ENCODE measurements at places on chromosomes 7 and 10.

DNA sequence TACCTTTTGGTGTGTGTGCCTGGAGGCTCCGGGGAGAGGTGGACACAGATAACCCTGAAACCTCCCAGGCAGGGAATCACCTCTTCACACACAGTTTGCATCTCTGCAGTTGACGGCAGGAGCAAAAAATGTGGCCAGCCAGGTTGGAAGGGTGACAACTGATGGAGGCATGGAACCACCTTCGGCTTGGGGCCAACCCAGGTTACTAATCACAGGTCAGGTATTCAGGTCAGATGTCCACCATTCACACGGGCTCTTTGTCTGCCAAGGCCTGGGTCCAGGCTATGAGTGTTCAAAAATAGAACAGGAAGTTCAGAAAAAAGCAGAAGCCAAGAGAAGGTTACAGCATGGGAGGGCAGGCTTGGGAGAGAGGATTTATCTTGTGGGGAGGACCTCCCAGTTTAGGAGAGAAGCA, 137.2 kb upstream of the EFCAB10 start:
- no peak for DNase-seq

GRCh38 chr10:124315591-124316270, 103.0 kb downstream of the OAT start:
- no peak for DNase-seq

DNA sequence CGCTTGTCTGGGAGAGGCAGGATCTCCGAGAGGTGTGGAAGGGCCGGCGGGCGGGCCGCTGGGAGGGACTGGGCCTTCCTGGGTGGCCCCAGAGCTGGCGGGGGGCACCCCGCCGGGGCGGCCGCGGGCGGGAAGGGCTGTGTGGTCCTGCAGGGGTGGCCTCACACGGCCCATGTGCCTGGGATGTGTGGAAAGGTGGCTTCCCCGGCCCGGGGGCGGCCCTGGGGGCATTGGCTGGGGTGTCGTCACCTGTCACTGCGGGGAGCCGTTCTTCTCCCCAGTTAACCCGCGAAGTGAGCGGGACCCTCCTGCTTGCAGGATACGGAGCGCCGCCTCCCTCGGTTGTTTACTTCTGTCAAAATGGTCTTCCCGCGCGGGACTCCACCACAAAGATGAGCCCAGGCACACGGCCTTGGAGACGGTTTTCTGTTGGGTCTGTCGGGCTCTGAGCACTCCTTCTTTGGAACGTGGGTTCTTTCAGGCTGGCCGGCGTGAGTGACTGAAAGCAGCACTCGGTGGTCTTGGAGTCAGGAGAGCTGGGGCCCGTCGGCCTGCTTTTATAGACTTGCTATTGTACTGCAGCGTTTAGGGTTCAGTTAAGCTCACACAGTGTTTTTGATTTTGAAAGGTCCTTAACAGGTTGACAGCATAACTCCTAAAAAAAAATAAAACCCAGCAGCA, 700 bp downstream of the SMC3 start:
- peak; percentile 39 for DNase-seq

DNA sequence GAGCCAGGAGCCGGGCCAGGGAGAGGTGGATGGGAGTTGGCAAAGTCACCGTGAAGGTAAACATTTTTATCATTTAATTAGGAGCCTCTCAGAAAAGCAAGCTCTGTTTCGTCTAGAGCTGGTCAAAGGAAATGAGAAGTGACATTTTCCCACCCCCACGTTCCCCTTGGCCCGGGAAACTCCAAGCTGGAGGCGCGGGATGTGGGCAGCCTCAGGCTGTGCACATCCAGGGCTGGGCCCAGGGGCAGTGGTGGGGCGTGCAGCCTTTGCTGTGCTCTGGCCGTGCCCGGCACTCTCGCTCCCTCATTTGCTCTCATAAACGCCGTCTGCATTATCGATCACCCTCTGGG, 135.6 kb upstream of the RET start:
- DNase-seq: no peak

GRCh38 chr7:73624669-73625001, 313 bp upstream of the MLXIPL start:
- DNase-seq: no peak

- no peak for DNase-seq
Observed at GRCh38 chr10:124197371-124198124, 104.2 kb upstream of the CHST15 start.

DNA sequence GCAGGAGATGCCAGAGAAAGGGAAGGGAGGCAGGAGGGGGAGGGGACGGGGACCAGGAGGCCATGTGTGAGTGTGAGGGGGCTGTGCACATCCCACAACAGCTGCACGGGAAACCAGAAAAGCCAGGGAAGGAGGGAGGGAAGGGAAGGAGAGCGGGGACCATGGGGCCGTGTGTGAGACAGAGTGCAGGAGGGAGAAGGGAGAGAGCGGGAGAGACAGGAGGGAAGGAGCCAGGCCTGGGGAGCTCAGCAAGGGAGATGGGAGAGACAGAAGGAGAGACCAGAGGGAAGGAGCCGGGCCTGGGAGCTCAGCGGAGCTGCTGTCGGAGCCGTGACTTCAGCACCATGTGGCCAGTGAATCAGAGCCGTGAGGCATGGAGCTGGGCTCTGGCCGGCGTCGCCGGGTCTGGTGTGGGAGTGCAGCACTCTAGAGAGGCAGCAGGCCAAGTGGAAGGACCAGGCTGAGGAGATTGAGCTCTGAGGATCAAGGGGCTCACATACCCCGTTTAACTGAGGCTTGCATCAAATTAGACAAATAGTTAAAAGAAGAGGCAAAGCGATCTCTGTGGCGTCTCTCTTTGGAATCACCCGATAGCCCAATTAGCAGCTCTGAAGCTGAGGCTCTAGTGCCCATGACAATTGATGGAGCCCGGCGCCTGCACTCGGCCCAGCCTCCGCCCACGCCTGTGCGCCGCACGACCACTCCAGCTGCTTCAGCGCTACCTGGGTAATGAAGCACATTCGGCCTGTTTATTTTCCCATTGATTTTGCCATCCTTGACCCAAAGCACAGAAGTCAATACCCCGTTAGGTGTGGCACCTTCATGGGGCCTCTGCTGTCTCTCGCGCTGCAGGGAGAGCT, 150.4 kb downstream of the MAD1L1 start:
- no peak for DNase-seq

DNA sequence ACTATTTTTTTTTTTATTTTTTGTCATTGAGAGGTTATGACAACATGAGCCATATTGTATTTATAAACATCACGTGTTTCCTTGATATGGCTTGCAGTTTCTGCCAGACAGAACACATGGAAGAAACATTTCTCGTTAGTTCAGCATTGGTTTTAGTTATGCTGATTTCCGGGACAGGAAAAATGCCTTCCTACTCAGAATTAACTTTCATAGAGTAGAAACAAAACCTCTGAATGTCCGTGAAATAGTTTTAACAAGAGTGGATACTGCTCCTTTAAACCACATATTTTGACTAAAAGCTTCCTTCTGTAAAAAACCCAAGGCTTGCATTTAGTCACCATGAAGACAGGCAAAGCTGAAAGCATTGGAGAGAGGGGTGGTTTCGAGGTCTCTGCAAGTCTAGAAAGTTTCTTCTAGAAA, 240.4 kb downstream of the KIAA1217 start:
- DNase-seq: no peak

GRCh38 chr10:660970-661596, 28.4 kb downstream of the DIP2C start:
- DNase-seq: no peak

DNA sequence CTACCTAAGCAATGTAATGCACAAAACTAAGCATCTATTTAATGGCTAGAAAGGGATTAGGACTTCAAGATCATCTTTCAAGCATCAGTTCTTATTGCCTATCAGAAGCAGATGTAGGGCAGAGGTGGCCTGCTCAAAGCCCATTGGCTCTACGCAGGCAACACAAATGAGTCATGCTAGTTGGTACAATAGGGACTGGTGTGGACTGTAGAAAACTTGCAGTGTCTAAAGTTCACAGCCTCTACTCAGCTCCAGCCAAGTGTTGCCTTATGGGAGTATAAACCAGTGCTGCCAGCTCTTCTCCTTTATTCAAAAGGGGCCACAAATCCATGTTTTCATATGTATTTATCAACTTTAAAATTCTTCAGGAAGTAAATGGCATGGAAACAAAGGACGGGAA, 31.7 kb downstream of the ASAH2 start:
- no peak for DNase-seq

- no peak for DNase-seq
Observed at GRCh38 chr10:48799341-48800006, 114.8 kb downstream of the WDFY4 start.

- DNase-seq: no peak
Observed at GRCh38 chr7:131197920-131198615, 129.6 kb upstream of the MKLN1 start.

GRCh38 chr10:77485847-77486246, 151.8 kb downstream of the KCNMA1 start:
- no peak for DNase-seq

DNA sequence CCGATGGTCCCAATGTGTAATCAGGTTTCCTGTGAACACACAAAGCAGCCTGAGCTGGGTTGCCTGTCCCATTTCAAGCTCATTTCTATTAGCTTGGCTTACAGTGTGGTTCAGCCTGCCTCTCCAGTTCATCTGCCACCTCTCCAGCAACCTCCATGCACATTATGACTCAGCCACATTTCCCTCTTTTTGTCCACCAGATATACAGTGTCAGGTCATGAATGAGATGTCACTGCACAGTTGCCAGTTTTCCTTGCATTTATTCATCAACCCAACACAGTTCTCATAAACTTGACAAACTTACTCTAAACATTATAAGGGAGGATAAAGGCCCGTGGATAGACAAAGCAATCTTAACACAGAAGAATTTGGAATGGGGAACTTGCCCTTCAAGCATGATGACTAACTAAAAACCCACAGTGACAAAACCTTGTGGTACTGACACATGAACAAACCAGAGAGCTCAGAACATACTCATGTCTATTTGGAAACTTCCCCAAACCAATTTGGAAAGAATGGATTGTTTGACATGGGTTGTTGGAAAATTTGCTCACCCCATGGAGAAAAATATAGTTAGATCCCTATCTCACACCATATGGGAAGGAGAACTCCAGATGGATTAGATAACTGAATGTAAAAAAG, 2.5 kb upstream of the CFAP58 start:
- DNase-seq: no peak

DNA sequence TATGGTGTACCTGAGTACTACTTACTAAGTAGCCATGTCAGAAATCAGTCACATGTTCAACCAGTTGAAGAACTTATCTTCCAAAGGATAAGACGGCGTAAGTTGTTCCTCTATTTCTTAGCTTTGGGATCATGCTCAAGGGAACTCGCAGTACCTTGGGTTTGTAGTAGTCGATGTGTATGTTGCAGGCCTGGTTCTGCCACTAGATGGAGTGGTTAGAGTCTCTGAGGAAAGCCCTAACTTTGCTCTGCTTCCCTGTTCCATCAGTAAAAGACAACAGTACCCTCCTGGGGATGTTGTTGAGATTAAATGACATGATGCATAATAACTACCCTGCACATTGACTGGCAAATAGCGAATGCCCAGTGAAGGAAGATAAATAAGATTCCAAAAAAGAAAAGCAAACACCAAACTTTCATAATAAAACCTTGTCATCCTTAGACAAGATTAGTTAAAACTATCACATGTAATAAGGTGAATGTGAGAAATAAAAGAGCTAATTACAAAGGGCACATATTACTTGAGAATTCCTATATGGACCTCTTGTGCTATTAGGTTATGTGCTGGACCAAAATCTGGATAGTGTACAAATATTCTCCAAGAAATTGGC, 165.9 kb downstream of the ABCA13 start:
- no peak for DNase-seq

DNA sequence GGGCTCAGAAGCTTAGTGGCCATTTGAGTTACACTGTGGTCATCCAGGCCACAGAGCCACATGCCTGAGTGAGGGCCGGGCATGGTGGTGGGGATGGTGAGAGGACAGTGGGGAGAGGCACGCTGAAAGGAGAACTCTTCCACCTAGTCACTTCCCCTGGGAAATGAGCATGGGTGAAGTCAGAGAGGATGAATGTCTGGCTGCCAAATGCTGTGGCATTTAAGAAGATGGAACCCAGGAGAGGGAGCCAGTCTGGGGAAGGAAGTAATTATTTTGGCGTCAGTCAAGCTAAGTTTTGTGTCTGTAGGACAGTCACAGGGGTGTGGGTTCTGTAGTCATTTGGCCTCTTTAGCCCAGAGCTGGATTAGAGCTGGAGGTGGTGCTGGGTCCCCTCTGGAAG, 86.0 kb upstream of the PODXL start:
- DNase-seq: no peak

- no peak for DNase-seq
Observed at GRCh38 chr7:24318326-24318725, 34.3 kb downstream of the NPY start.

- no peak for DNase-seq
Observed at GRCh38 chr10:74096777-74097176, 53.9 kb downstream of the AP3M1 start.

DNA sequence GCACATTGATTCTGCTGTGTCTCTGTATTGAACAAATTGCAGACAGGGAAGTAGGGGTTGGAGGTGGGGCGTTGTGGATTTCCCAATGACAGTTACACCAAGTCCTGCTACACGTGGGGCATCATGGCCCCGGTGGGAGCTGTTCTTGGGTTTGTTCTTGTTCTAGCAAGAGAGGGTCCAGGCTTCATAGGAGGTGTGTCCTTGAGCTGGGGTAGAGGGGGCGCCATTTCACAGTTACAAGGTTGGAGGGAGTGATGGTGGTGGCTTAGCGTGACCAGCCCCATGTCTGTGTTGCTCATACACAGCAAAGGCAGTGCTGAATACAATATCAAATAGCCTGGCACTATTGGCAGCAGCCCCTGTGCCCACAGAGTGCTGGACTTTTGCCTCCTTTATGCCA, 15.7 kb downstream of the SH2D4B start:
- no peak for DNase-seq

DNA sequence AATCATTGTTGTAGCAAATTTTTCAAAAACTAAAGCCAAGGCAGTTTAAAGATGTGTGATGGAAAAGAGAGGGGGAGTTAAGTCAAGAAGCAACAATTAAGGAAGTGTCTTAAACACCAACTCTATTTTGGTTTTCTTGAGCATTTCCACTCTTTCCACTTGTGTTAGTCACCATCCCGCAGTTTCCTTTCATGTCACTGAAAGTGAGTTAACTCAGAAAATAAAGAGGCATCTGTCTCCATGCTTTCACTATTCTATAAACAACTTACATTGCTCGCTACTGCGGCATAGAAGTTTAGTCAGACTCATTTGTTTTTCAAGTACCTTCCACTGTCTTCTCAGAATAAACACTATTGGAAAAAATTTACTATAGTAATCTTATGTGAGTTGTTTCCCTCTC, 284.9 kb upstream of the SEMA3D start:
- DNase-seq: no peak

- peak; percentile 13 for DNase-seq
Observed at GRCh38 chr10:11403116-11403515, 208.3 kb downstream of the USP6NL start.

DNA sequence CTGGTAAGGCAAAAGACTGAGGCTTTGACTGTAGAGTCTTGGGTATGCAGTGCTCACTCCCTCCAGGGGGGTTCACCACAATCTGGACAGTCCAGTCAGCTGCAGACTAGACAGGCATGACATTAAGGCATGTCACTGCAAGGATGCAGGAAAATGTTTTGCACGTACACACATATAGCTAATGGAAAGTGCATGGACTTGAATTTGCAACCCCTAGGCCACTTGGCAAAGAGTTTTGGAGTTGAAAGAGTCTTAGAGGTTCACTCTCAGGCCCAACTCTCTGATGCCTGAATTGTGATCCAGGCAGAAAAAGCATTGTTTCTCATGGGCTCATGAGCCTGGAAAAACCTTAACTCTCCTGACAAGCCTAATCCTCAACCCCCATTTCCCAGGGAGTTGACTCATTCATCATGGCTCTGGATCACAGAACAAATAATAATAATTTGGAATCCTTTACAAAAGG, 51.9 kb downstream of the LAMB4 start:
- no peak for DNase-seq

- no peak for DNase-seq
Observed at GRCh38 chr10:3255616-3256015, 83.0 kb upstream of the PITRM1 start.
